ENCODE measurements at places on chromosomes 13 and 19. TPM values are rescaled to one million over a fixed set of nuclear protein-coding genes. Genes with fewer than 3 reads are reported as not detected.
A peak's percentile ranks its signal among the peaks of the same experiment; 100 is the strongest.

Gene KL
- total RNA-seq: 0.46 TPM

Gene DAND5
- total RNA-seq: not detected

Gene C1QTNF9B
- total RNA-seq: not detected

DNA sequence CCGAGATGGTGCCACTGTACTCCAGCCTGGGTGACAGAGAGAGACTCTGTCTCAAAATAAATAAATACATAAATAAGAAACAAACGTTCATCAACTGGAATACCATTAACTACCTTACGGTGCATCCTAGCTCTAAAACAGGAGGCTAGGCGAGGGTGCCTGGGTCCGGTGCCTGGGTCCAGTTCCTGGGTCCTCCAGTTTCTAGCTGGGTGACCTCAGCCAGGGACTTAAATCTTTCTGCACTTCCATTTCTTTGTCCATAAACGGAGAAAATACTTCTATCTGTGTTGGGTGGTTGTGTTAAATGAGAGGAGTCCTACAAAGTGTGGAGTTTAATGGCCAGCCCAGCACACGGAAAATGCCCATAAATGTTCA, 34.0 kb downstream of the RFX2 start:
- no peaks in the 10 kb centered on the region for H3K27me3 ChIP-seq
- no peaks in the 10 kb centered on the region for H3K4me1 ChIP-seq
- H3K36me3 ChIP-seq: no peaks in the 10 kb centered on the region
- H3K4me3 ChIP-seq: no peak overlapping the region
- DNase-seq: no peak
- H3K27ac ChIP-seq: no peak overlapping the region

DNA sequence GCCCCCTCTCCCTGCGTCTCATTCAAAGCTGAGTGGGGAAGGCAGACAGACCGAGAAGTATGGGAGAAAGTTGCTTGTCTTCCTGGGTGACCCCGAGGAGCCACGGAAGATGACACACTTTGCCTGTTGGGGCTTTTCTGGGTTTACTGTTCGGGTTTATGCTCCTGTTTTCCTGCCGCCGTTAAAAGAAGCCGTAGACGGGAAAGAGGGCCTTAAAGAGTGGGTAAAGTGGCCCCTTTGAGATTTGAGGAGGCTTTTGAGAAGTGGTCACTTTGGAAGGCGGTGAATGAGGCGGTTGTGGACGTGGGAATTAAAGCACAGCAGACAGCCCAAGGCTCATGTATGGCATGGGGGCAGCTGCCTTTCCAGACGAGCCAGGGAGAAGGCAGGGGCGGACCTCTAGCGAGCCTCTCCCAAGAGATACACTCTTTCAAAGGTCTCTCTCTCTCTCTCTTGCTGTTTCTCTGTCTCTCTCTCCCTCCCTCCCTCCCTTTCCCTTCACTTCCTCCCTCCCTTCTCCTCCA, 493 bp upstream of the LHFPL6 start:
- no peaks in the 10 kb centered on the region for H3K27me3 ChIP-seq
- no peak overlapping the region for H3K27ac ChIP-seq
- H3K4me1 ChIP-seq: no peaks in the 10 kb centered on the region
- no peak for DNase-seq
- H3K36me3 ChIP-seq: no peaks in the 10 kb centered on the region
- H3K4me3 ChIP-seq: peak overlapping the region; percentile 60

DNA sequence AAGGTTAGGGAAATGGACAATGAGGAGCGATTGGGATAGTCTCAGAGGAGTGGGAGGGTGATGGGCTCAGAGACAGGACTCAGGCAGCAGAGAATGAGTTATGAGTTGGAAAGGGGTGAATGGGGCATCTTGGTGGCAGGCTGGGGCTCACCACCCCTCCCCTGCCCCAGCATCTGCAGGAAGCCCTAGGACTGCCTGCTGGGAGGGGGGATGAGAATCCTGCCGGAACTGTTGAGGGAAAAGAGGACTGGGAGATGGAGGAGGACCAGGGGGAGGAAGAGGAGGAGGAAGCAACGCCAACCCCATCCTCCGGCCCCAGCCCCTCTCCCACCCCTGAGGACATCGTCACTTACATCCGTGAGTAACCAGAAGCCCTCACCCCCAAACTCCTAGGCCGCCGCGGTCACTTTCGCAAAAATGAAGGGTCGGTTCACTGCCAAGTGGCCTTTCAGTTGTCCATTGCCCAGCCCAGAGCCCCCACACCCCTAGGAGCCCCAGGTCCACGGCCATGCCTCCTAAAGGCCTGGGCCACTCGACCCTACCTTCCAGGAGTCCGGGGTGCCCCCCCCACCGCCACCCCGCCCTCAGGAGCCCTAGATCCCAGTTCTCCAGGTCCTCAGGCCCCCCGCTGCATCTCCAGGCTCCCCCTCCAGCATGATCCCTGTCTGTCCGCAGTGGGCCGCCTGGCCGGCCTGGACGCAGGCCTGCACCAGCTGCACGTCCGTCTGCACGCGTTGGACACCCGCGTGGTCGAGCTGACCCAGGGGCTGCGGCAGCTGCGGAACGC, 764 bp downstream of the CLEC11A start:
- no peaks in the 10 kb centered on the region for H3K27me3 ChIP-seq
- no peaks in the 10 kb centered on the region for H3K36me3 ChIP-seq
- peaks cover 4% of the 10 kb centered on the region for H3K4me1 ChIP-seq
- peak overlapping the region; percentile 28 for H3K27ac ChIP-seq

- H3K27ac ChIP-seq: no peak overlapping the region
- H3K4me1 ChIP-seq: peaks cover 9% of the 10 kb centered on the region
- H3K36me3 ChIP-seq: no peaks in the 10 kb centered on the region
- no peak overlapping the region for H3K4me3 ChIP-seq
Observed at GRCh38 chr13:30570691-30571090, 47.0 kb upstream of the USPL1 start.

GRCh38 chr13:48500652-48501197, 32.2 kb downstream of the RCBTB2 start:
- H3K36me3 ChIP-seq: no peaks in the 10 kb centered on the region
- H3K27me3 ChIP-seq: no peaks in the 10 kb centered on the region
- DNase-seq: no peak
- no peak overlapping the region for H3K27ac ChIP-seq

DNA sequence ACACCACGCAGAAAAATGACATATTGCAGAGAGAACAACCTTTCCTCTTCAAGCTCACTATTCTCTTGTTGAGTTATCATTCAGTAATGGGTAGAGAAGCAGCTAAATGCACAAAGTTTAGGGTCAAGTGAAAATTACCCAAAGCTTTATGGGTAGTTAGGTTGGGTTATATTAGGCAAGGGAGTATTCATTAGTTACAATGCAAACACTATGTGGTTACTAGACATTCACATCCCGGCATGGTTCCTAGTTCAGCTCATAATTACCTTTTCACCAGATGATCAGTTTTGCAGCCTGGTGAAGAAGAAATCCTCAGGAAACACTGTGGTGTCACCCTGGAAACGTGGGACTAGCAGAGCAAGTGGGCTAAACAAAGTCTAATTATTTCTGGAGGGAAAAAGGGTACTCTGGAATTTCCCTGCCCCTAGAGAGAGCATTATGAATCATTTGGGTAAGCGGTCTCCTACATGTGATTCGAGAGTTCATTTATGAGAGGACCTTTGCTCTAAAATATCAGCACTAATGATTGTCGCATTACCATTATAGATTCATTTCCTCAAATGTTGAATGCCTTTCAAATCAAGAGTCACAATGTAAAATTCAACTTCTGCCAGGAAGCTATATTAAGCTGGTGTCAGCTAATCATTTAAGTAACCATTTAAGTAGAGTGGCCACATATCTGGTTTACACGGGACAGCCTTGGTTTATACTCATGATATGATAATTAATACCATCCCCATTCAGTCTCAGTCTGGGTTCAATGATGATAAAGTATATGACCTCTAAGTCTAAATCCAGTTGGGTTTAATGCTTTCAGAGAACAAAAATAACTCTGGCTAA, 1208.0 kb downstream of the DIAPH3 start:
- no peaks in the 10 kb centered on the region for H3K4me1 ChIP-seq
- H3K27ac ChIP-seq: no peak overlapping the region
- H3K36me3 ChIP-seq: no peaks in the 10 kb centered on the region
- DNase-seq: no peak
- no peak overlapping the region for H3K4me3 ChIP-seq

DNA sequence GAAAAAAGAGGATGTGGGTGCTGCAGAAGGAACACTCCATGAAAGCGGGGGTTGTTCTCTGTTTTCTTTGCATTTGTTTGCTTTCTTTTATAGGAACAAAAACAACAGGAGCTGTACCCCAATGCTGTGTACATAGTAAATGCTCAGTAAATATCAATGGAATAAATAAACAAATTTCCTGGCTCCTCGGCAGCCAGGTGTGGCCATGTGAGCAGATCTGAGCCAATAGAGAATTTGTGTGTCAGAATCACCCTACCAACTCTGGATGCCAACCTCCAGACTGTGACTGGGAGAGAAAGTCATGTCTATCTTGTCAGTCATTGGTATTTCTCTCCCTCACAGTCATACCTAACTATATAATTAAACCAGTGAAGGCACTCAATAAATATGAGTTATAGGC, 10.6 kb upstream of the CLPP start:
- no peaks in the 10 kb centered on the region for H3K36me3 ChIP-seq
- H3K27me3 ChIP-seq: no peaks in the 10 kb centered on the region
- no peak for DNase-seq
- H3K4me3 ChIP-seq: no peak overlapping the region
- H3K4me1 ChIP-seq: no peaks in the 10 kb centered on the region
- H3K27ac ChIP-seq: no peak overlapping the region

GRCh38 chr13:33362986-33363727, 77.6 kb upstream of the STARD13 start:
- H3K4me1 ChIP-seq: peaks cover 27% of the 10 kb centered on the region
- no peaks in the 10 kb centered on the region for H3K36me3 ChIP-seq
- no peak overlapping the region for H3K4me3 ChIP-seq
- H3K27ac ChIP-seq: no peak overlapping the region
- DNase-seq: no peak

GRCh38 chr19:47190167-47190727, 40.8 kb downstream of the BBC3 start:
- H3K4me3 ChIP-seq: no peak overlapping the region
- no peaks in the 10 kb centered on the region for H3K27me3 ChIP-seq
- DNase-seq: peak; percentile 63
- H3K36me3 ChIP-seq: no peaks in the 10 kb centered on the region
- peaks cover 24% of the 10 kb centered on the region for H3K4me1 ChIP-seq

DNA sequence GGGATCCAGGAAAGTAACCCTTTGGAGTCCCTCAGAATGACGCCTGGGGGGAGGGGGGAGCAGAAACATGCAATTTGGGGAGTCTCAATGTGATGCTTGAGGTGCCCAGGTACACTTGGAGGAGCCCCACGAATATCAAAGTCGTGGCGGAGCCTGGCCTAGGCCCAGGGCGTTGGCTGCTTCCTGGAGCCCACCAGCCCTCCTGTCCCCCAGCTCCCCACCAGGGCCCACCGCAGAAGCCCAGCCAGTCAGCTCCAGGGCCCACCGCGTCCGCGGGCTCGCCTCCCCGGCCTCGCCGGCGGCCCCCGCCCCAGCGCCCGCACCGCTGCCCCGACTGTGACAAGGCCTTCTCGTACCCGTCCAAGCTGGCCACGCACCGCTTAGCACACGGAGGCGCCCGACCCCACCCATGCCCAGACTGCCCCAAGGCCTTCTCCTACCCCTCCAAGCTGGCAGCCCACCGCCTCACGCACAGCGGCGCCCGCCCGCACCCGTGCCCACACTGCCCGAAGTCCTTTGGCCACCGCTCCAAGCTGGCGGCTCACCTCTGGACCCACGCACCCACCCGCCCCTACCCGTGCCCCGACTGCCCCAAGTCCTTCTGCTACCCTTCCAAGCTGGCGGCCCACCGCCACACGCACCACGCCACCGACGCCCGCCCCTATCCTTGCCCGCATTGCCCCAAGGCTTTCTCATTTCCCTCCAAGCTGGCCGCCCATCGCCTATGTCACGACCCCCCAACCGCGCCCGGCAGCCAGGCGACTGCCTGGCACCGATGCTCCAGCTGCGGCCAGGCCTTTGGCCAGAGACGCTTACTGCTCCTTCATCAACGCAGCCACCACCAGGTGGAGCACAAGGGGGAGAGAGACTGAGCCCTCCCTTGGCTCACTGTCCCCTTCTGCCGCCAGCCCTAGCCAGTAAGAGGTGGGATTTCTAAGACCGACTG, 2.1 kb downstream of the ZNF575 start:
- H3K4me3 ChIP-seq: no peak overlapping the region
- peaks cover 7% of the 10 kb centered on the region for H3K4me1 ChIP-seq
- no peaks in the 10 kb centered on the region for H3K36me3 ChIP-seq
- peak overlapping the region; percentile 86 for H3K27ac ChIP-seq
- H3K27me3 ChIP-seq: no peaks in the 10 kb centered on the region
- DNase-seq: peak; percentile 78
